ENCODE measurements at places on chromosomes 2 and 18.
A peak's percentile ranks its signal among the peaks of the same experiment; 100 is the strongest.

DNA sequence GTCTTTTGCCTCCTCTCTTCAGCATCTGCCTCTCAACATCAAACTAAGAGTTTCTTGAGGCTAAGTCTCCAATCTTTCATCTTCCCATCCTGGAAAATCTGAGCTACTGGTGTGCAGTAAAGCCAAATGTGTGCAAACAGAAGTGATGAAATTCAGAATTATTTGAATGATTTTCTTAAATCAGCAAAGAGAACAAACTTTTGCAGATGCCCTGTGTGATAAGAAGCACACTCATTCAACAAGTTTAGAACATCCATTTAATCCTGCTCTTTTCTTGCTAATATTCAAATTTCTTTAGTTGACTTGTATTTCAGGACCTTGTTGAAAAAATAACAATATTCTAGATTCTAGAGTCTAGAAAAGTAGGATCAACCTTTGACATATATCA, 1374.9 kb upstream of the CELF4 start:
- DNase-seq = no peak

- no peak for DNase-seq
Measured at GRCh38 chr2:23658466-23658942, 268.4 kb downstream of the ATAD2B start.

DNA sequence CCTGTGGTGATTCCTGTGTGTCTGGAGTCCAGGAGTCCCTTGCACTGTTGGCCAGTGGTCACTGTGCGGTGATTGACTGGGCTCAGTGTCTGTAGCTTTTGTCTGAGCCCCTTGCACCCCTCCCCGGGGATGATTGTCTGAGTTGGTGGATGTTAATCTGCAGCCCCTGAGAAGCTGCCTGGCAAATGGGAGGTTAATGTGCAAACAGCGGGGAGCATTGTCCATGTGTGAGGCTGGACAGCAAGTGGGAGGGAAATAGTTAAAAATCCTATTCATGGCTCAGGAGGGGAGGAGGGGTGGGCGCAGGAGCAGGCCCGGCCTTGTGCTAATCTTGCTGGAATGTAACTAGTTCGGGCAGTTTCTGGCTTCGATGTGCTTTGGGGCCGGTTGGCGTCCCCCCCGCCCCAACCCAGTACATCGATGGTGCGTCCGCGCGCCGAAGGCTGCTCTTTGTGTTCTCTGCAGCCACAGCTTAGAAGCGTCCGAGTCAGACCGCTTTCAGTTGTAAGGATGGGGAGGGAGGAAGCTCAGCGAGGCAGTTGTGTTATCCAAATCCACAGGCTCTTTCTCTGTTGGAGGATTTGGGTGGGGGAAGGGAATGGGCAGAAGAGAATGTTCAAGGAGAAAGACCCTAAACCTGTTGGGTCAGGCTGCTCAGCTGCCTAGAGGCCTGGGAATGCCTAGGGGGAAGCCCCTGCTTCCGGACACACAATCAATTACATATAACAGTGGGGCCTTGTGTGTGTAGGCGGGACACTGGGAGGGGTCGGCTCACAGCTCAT, 71.8 kb downstream of the TGOLN2 start:
- no peak for DNase-seq

GRCh38 chr2:181578829-181579228, 78.1 kb downstream of the CERKL start:
- no peak for DNase-seq

- DNase-seq = no peak
Measured at GRCh38 chr2:23069923-23070322, 315.1 kb upstream of the KLHL29 start.

DNA sequence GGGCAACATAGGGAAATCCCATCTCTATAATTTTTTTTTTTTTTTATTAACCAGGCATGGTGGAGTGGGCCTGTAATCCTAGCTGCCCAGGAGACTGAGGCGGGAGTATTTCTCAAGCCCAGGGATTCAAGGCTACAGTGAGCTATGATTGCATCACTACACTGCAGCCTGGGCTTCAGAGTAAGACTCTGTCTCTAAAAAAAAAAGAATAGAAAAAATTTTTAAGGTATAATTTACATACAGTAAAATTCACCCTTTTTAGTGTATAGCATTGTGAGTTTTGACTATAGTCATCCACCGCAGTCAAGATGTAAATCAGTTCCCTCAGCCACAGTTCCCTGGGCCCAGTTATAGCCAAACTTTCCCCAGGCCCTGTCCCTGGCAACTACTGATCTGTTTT, 57.1 kb upstream of the MSH6 start:
- DNase-seq = peak; percentile 14

DNA sequence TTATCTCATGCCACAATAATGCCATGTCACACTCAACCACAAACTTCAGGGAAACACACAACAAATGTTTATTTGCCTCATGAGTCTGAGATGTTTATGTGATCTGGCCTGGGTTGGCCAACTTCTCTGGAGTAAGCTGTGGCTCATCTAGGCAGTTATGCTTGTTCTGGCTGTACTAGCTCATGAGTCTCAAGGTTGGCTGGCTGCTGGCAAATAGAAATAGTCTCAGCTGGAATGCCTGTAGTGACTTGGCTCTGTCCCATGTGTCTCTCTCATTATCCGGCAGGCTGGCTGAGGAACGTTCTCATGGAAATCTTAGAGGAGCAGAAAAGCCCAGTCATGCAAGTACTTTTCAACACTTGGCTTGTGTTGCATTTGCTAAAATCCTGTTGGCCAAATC, 234.9 kb upstream of the CDH2 start:
- no peak for DNase-seq

- DNase-seq = no peak
Measured at GRCh38 chr2:205734436-205735037, 52.2 kb downstream of the NRP2 start.

- no peak for DNase-seq
Measured at GRCh38 chr2:177015356-177015923, 197.2 kb upstream of the HNRNPA3 start.

DNA sequence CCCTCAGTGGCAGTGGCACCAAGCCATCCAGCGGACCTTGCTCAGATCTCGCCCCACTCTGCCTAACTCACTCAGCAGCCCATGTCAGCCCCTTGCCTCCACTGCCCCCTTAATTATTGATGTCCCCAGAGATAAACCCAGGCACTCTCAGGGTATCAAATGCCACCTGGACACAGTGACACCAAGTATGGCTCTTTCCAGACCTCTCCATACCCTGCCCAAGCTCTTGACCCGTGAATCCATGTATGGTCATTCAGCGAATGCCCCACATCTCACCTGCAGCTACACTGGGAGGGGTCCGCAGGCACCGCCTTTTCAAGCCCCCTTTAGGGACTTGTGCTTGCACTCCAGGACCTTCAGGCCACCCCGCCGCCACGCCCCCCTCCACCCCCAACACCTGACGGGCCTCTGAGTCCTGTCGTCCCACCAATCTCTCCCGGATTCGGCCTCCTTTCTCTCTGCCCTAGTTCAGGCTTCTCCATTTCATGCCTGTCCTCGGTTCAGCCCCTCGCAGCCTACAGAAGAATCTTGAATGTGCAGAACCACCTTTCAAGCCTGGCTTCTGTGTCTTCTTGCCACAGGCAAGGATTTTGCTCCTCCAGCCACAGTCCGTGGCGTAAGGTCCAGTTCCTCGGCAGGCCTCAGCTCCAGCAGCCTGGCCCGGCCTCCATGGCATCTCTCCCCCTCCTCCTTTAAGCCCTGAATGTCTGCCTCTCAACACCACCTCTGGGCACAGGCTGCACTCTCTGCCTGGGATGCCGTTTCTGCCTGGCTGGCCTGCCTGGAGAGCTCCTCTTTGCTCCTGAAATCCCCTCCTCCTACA, 54.1 kb upstream of the ODC1 start:
- peak; percentile 11 for DNase-seq

Data from lower leg skin (tissue), 4 donors.